SW 1271 (cell line): ENCODE measurements at places on chromosomes 2 and 18.
A peak's percentile ranks its signal among the peaks of the same experiment; 100 is the strongest.

- no peak for DNase-seq
These were observed 32.8 kb upstream of the IL36G start for GRCh38 chr2:112944971-112945370.

DNA sequence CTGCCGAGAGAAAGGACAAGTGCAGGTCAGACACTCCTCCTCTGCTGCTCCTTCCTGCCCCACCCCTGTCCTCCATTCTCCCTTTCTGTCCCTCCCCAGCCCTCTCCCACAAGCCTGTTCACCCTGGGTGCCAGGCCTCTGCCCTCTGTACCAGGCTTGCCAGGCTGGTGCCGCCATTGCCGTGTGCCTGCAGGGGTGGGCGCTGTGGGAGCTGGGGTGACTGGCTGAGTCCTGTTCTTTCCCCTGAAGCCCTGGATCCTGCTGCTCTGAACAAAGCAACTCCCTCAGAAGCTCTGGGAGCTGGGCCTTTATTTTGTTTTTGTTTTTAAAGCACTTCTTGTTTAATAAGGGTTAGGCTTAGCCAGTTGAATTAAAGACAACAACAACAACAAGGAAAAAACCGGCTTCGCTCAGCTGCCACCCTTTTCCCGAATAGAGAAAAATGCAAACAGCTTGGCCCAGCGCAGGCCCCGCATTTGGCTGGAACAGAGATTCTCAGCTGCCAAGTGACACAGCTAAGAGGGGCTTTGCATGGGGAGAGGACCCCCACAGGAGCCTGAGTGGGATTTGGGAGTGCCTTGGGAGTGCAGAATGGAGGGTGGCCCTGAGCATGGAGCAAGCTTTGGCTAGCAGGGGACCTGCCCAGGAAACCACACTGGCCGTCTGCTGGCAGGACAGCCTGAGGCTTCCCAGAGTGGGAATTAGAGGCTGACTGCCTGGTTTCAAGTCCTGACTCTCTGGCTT is 9.1 kb downstream of the PCARE start:
- no peak for DNase-seq

- DNase-seq, result no peak
These were observed 365.7 kb downstream of the TNS1 start for GRCh38 chr2:217636991-217637561.

GRCh38 chr2:71006955-71007799 is 12.5 kb upstream of the TEX261 start:
- DNase-seq, result peak; percentile 15
